SW480 (cell line): ENCODE measurements at places on chromosomes 6 and 20.

DNA sequence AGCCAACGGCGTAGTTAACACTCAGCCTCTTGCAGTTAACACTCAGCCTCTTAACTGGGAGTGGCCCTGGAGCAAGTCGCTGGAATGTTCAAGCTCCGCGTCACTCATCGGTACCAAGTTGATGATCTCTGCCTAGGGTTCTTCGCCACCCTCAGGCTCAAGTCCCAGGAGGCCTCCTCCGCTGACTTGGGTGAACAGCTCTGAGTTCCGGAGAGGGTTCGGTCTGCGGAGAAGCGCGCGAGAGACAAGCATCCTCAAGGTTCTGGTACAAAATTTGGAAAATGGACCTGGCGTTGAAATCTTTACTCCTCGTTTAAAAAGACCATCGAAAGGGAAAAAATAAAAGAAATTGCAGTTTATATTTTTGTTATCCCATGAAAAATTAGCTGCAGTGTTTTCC, 876 bp upstream of the DSP start:
- no peak for DNase-seq

GRCh38 chr6:80547827-80548226, 441.4 kb downstream of the BCKDHB start:
- no peak for DNase-seq

GRCh38 chr6:44127186-44128019, at the start of the genes MRPL14 and TMEM63B:
MRPL14 (minus strand) TSS chr6:44127452; CDS start chr6:44116611, 10,841 bp downstream.
TMEM63B (plus strand) TSS chr6:44127554; CDS start chr6:44134585, 7,031 bp downstream.
- DNase-seq: peak; percentile 66

DNA sequence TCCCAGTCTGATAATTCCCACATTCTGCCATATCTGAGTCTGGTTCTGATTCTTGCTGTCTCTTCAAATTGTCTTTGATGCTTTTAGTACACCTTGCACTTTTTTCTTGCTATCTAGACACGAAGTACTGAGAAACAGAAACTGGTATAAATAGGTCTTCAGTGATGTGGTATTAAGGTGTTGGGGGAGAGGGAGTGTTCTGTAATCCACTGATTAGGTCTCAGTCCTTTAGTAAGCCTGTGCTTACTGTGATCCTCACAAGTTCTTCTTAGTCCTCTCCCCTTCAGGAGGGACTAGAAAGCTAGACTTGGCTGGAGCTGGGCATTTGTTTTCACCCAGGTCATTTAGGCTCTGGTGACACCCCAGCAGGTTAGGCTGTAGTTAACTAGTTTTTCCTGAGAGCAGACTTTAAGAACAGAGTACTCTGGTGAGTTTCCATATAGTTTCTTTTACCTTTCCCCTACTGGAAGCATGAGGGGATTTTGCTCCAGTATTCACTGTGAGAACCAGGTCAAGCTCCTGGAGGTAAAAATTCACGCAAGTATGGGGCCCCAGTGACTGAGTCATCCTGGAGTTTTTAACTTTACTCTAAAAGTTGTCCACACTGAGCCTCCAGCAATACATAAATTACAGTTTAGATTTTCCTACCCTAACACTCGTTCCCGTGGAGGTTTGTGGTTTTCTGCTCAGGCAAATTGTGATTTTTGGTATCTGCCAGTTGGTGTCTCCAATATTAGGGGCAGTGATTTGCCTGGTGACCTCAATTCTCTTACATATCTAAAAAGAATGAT, 154.6 kb downstream of the CDKAL1 start:
- no peak for DNase-seq

DNA sequence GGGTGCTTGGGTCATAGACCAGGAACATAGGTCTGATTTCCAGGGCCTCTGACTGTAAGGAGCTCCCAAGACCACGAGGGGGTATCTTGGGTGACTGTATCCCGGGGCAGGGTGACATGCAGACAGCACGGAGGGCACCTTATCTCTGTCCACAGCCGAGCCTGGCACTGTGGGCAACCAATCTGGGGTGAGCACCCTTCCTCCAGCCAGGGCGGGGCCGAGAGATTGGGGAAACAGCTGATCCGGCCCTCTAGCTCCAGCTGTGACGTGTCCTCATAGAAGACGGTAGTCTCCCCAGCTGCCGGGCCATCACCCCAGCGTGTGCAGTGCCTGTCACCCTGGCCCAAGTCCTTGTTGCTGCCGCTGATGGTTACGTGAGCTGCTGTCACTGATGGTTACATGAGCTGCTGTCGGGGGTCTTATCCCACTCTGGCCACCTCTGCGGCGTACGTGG, 139.6 kb upstream of the RNF24 start:
- no peak for DNase-seq

DNA sequence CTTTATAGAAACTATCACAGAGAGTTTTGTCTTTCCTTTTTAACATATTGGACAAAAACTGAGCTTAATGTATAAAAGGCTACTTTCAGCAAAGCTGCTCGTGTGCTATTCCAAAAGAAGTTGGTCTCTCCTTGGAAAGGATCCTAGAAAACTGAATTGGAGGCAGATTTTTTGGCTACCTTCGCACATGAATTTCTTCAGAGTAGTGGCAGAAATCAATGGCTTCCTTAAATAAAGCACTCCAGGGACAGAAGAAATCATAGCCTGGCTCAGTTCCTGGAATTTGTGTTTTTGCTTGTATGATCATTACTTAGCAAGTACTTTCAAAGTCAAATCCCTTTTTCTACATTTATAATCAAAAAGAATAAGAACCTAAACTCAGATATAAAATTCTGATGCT, 780.3 kb downstream of the PHF3 start:
- DNase-seq: no peak

DNA sequence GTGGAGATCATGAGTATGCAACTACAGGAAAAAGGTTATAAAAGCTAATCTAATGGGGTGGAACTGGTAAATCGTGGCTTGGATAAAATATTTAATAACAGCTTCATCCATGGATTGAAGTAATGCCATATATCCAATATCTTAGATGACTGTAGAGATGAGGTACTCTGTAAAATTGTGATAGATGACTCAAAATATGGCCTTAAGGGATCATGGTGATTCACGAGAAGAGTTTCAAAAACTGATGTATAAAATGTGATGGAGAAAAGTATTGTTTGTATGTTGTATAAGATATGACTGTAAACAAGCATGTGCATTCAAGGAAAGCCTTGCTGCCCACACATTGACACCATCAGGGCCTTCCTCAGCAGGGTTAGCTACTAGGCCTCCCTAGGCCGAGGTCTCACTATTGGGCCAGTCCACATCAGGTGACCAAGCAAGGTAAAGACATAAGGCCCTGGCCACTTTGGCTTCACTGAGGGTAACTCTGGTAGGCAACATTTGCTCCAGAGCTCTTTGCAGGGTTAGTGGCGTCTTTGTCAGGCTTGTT, 17.7 kb upstream of the CCN6 start:
- DNase-seq: no peak

- DNase-seq: no peak
These were observed 340.0 kb upstream of the PRDM1 start for GRCh38 chr6:105746130-105746505.

- DNase-seq: no peak
These were observed 8.7 kb downstream of the PLCG1 start for GRCh38 chr20:41145821-41146620.

DNA sequence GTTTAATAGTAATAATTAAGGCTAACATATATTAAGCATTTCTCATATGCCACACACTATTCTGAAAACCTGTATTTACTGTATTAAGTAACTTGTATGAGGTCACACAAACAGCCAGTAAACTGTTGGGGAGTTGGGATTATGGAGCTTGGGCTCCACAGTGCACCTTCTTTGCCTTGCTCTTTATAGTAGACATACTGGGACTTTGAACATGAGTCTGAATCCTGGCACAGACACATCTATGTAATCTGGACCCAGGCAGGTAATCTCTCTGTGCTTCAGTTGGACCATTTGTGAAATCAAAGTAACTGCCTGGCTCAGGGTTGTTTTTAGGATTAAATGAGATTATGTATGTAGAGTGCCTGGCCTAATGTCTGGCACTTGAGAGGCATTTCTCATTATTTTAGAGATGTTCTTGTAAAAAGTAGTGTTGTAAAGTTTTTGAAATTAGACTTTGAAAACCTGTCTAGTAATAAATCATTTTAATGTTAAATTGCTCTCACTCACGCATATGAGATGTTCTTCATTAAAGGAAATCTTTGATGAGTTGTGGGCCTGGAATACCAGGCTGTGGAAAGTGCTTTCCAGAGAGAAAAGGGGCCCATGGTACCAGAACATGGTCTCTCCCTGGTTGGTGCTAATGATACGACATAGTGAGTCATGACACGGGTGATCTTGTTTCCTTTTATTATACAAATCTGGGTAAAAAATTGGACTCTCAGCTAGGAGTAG, 34.3 kb downstream of the LRRC1 start:
- no peak for DNase-seq

- DNase-seq: peak; percentile 45
These were observed 24.4 kb upstream of the C6orf62 start for GRCh38 chr6:24743265-24743943.

- peak; percentile 34 for DNase-seq
These were observed 16.4 kb upstream of the CFAP206 start for GRCh38 chr6:87391334-87391733.

DNA sequence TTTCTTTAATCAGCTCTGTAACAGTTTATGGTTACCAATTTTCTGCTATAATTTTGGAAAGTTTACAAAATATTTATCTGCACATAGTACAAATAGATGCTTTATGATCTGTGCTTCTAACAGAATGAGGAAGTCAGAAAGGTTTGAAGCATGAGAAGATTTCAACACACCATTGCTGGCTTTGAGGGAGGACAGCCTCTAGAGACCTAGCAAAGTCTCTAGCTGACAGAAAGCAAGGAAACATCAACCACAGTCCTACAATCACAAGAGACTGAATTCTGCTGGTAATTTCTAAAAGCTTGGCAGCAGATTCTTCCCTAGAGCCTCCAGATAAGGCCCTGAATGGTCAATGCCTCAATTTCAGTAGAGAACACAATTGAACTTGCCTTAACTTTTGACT, 750.8 kb upstream of the SLC35B3 start:
- DNase-seq: no peak

GRCh38 chr6:164628302-164628931, 681.0 kb downstream of the C6orf118 start:
- no peak for DNase-seq

DNA sequence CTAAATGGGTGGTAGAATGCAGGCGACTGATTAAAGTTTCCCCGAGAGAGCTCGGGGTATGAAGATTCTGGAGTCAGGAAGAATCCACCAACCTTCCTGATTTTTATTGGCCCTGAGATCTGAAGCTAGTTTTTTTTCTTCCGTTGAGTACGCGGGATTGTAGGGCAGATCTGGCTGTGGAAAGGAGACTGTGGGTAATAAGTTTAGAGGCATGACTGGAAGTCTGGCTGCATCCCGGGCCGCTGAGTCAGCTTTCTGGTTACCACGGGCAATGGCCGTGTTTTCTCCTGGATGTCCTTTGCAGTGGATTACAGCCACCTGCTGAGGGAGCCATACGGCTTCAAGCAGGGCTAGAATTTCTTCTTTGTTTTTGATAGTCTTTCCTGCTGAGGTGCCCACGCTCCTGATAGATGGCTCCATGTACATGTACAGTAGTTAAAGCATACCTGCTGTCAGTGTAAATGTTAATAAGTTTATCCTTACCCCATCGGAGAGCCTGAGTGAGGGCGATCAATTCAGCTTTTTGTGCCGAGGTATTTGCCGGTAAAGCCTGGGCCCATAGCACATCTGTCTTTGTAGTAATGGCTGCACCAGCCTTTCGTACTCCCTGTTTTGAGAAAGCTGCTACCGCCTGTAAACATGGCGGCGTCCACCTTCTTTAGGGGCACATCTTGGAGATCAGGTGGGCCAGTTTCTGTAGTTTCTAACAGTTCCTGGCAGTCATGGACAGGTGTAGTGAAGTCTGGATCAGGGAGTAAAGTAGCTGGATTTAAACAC, 154.0 kb downstream of the TRIM27 start:
- no peak for DNase-seq

DNA sequence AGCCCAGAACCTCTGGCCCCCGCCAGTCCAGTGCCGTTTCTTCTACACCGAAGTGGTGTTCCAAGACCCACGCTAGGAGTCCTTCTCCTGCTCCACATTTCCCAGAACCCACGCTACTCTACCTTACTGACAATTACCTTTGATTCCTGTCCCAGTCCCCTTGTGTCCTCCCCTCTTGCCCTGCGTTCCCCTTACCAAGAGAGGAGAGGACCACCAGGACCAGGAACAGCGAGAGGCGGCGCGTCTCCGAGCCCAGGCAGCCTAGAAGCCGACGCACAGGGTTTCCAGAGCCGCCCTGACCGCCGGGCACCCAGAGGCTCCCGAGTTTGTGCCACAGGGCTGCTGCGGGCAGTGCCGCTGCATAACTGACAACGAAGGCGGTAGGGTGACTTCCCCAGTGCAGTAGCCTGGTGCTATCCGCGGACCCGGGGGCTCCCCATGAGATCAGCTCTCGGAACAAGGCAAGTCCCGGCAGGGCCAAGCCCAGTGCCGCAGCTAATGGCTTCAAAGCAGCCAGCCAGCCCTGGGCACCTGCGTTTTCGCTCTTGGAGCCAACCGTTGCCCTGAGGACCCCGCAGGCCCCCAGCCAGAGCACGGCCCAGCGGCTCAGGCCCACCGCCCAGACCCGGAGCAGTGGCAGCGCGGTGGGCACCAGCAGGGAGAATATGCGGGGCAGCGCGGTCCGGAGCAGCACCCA, 512 bp downstream of the TAP1 start:
- peak; percentile 52 for DNase-seq

DNA sequence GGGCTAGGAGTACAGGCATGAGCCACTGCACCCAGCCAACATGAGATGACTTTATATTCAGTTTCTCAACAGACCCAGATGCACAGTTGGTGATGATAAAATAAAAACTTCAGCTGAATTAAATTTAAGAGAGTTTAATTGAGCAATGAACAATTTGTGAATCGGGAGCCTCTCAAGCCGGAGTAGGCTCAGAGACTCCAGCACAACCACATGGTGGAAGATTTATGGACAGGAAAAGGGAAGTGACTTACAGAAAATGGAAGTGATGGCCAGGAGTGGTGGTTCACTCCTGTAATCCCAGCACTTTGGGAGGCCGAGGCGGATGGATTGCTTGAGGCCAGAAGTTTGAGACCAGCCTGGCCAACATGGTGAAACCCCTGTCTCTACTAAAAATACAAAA, 10.4 kb upstream of the BCAS4 start:
- DNase-seq: no peak

- no peak for DNase-seq
These were observed 177.2 kb upstream of the RNF24 start for GRCh38 chr20:4192378-4193068.

DNA sequence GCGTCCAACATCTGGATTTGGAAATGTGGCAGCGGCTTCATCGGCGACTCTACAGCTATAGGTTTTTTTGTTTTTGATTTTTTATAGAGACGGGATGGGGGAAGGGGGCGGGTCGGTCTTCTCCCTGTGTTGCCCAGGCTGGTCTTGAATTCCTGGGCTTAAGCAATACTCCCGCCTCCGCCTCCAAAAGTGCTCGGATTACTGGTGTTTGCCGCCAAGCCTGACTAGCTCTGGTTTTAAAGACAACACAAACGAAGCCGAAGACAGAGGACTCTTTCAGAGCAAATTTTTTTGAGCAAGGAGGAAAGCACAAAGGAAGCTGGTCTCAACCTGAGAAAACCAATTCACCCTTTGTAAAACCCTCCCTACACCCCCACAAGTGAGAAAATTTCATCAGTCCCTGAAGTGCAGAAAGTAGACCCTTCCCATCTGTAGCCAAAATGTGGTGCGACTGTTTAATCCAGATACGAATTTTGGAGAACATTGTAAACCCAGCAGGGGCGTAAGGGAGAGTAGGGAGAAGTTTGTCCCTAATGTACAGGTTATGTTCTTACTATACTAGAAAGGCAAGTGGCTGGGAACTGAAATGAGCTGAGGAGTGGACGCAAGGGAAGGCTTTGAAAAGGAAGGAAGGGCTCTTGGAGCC, 185.9 kb downstream of the TRIM27 start:
- no peak for DNase-seq

- DNase-seq: no peak
These were observed 514.3 kb upstream of the CITED2 start for GRCh38 chr6:139888681-139889122.
